ENCODE measurements at places on chromosomes 3 and 15.

- no peak for DNase-seq
These were observed 34.4 kb downstream of the FSIP1 start for GRCh38 chr15:39748276-39748675.

DNA sequence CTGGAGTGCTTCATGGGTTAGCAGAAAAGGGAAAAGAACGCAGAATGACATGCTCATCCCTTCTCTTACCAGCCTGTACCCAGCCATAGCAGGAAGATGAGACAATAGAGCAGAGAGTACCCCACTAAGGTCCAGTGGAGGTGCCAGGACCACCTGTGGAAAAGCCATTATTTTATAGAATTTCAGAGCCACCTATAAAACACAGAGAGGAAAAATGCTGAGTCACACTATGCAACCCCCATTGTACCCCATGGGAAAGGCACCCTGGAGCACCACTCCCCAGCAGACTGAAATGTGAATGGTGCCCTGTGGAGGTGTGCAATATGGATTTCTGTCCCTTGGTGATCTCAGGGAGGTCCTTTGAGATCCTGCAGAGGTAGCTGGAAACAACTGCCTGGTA, 97.2 kb downstream of the HES1 start:
- DNase-seq = no peak

DNA sequence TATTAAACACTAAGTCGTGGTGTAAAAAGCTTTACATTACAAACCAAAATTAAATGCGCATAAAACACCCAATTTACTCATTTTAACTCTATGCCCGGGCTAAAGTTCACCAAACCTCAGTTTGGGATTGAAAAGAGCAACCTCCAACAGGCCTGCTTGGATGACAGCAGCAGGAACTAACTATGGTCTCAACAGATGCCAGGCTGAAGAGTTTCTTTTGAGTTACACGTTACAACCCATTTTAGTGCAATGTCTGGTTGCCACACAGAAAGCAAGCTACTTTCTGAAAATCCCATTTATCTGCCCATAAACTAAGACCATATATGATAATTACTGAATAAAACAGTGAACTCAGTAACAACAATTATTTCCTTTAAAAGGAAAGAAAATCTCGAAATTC, 2.2 kb downstream of the SATB1 start:
- DNase-seq = no peak

GRCh38 chr3:184531626-184532280, 29.8 kb upstream of the EPHB3 start:
- DNase-seq = no peak

Data from progenitor cell of endocrine pancreas (in vitro differentiated cells).